ENCODE measurements at places on chromosomes 2 and 18. TPM values are rescaled to one million over a fixed set of nuclear protein-coding genes. Genes with fewer than 3 reads are reported as not detected.

- no peak for DNase-seq
- H3K27ac ChIP-seq: no peak overlapping the region
- H3K4me1 ChIP-seq: peaks cover 11% of the 10 kb centered on the region
- no peaks in the 10 kb centered on the region for H3K27me3 ChIP-seq
Measured at GRCh38 chr2:168583064-168583709, 127.1 kb downstream of the CERS6 start.

GRCh38 chr2:138183705-138184104, 219.4 kb downstream of the HNMT start:
- no peak for DNase-seq
- H3K36me3 ChIP-seq: no peaks in the 10 kb centered on the region

- H3K36me3 ChIP-seq: no peaks in the 10 kb centered on the region
- H3K27ac ChIP-seq: no peak overlapping the region
- DNase-seq: no peak
- H3K4me3 ChIP-seq: no peak overlapping the region
Measured at GRCh38 chr2:190974629-190975361, 39.2 kb downstream of the STAT1 start.

Gene CNRIP1
- polyA plus RNA-seq: 50.2 TPM

DNA sequence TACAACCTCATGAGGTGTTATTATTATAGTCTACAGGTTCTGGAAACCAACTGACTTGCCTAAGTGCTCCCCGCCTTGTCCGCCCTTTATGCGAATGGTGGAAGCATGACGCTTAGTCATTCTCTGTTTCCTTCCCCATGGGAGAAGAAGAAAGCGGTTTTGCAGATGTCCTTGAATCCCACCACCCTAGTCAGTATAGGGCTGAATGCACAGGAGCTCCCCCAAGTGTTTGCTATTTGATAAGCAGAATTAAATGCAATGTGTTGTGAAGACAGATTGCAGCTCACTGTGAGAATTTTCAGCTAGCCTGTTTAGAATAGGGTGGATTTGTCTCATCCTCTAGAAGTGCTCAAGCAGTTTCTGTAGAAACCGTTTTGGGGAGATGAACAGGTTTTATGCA, 652.0 kb downstream of the DCC start:
- no peaks in the 10 kb centered on the region for H3K4me1 ChIP-seq
- H3K27ac ChIP-seq: no peak overlapping the region
- no peaks in the 10 kb centered on the region for H3K27me3 ChIP-seq
- no peak for DNase-seq
- no peak overlapping the region for H3K4me3 ChIP-seq

- H3K27me3 ChIP-seq: no peaks in the 10 kb centered on the region
- no peak overlapping the region for H3K27ac ChIP-seq
- H3K36me3 ChIP-seq: no peaks in the 10 kb centered on the region
- no peak for DNase-seq
- H3K4me3 ChIP-seq: no peak overlapping the region
- no peaks in the 10 kb centered on the region for H3K4me1 ChIP-seq
Measured at GRCh38 chr18:7221424-7222155, 9.3 kb upstream of the LRRC30 start.

Gene OTOS
- polyA plus RNA-seq: not detected

Gene FAM237A
- not detected for polyA plus RNA-seq

DNA sequence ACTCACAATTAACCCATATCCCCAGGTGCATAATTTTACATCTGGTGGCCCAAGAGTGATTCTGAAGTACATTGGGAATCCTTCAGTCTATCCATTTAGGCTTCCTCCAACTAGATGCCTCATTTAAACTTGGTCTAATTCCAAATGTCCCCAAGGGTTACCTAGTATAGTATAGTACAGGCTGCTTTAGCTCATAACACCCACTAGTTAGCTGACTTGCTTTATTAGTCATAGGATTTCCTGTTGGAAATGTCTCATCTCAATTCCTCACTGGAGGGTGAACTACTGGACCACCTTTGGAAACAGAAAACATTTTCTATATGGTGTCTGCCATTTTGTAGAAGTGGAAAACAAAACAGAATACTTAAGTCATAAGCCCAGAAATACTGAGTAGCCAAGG, 202.5 kb upstream of the SESTD1 start:
- H3K4me1 ChIP-seq: no peaks in the 10 kb centered on the region
- H3K4me3 ChIP-seq: no peak overlapping the region
- no peak overlapping the region for H3K27ac ChIP-seq
- H3K27me3 ChIP-seq: no peaks in the 10 kb centered on the region
- H3K36me3 ChIP-seq: no peaks in the 10 kb centered on the region
